ENCODE measurements at places on chromosomes 1 and 21.

DNA sequence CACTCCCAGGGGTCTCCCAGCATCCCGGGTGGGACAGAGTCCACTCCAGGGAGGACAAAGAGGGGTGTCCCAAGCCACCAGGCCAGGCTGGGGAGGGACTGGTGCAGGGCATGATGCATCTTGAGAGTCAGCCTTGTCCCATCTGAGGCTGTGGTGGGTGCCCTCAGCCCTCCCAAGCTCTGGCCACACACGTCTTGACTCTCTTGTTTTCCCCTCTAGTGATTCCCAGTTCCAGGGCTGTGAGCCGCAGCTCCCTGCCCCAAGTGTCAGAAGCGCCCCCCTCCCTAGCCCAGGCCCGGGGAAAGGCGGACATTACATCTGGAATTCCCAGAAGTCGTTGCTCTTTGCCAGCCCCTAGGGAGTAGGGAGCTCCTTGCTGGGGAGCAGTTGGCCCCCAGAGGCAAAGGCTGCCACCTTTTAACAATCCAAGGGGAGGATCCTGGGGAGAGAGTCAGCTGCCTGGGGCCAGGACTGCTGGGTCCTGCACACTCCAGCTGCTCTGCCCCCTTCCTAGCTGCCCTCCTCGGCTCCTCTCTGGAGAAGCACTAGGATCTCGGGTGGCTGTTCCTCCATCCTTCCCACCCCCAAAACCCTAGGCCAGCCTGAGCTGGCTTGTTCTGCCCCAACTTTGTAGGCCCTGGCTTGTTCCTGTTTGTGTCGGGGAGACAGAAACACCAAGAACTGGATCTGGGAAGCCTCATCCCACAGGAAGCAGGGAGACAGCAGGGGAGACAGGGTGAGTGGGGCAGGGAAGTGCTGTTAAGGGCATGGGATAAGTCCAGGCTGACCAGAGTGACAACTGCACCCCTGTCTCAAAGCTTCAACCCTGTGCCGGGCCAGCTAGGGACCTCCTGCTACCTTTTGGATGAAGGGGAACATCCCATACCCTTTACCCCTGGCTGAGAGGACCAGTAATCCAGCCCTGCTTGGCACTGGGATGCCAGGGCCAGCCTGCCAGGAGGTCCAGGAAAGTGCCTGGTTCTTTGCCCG is 3.2 kb upstream of the PTPN7 start:
- DNase-seq: no peak

GRCh38 chr1:3557366-3557765 is 53.9 kb downstream of the MEGF6 start:
- no peak for DNase-seq

DNA sequence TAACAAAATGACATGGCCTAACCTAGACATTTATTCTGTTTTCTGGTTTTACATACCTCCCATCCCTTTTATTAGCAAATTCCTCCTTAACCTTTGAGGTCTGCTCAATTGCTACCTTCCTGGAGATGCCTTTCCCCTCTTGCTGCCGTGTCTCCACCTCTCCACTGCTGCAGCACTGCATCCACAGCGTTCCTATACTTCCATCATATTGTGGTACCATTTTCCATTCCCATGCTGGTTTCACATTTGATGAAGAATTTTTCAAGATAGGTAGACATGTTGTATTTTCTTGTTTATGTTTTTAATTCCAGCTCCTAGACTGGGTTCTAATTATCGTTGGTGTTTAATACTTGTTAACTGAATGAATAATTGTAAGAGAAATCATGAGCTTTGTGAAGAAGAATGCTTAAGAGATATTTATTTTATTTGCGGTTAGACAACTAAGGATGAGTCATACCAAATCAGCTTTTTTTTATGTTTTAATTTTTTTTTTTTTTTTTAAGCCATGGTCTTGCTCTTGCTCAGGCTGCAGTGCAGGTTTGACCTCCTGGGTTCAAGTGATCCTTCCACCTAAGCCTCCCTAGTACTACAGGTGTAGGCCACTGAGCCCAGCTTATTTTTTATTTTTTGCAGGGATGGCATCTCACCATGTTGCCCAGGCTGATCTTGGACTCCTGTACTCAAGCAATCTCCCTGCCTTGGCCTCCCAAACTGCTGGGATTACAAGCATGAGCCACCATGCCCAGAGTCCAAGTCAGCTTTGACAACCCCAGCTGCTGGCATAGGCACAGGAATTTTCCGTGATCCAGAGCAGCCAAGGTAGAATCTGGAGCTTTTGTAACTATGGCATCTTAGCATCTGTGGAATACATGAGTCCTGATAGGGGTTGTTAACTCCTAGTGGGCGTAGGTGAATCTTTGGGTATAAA is 44.0 kb downstream of the ATP6V1G3 start:
- DNase-seq: no peak

GRCh38 chr1:78549891-78550290 is 59.1 kb downstream of the PTGFR start:
- DNase-seq: no peak

GRCh38 chr1:26991310-26992116 is 2.0 kb upstream of the TRNP1 start:
- DNase-seq: peak; percentile 56

DNA sequence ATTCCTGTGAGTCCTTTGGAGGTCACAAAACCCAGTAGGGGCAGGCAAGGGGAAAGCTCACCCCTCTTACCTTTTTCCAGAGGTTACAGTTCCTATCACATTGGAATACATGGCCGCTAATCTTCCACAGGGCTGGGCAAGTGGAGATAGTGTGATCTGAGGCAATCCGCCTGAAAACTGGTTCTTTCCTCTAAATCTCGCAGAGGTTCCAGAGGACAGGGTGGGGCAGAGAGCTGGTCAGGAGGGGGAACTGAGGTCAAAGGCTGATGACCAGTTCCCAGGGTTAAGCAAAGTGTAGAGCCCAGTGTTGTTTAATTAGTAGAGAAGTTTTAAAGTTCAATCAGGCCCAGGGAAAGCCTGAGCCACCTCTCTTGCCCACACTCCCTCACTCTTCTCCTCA is at the start of gene SERPINC1:
Gene SERPINC1, minus strand, starts transcription at position 179 of the 400 bp plus-strand sequence. Its CDS starts 68 bp downstream, at position 111.
- DNase-seq: no peak

- DNase-seq: no peak
Measured at GRCh38 chr1:215539803-215540570, 27.1 kb upstream of the KCTD3 start.

DNA sequence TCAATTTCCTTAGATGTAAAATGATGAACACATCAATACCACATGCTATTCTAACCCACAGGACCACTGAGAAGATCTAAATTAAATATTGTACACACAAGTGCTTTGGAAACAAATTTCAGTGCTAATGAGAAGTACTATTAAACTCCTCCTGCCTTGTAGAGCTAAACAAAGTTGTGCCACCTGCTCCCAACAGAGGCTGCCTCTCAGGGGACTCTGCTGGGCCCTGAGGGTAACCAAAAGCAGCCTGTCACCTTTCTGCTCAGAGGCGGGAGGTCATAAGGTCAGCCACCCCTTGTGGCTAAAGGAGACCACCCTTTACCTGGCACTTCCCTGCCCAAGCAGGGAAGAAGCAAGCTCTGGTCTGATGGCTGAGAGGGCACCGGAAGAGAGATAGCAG is 6.3 kb downstream of the SLC9A1 start:
- DNase-seq: no peak

DNA sequence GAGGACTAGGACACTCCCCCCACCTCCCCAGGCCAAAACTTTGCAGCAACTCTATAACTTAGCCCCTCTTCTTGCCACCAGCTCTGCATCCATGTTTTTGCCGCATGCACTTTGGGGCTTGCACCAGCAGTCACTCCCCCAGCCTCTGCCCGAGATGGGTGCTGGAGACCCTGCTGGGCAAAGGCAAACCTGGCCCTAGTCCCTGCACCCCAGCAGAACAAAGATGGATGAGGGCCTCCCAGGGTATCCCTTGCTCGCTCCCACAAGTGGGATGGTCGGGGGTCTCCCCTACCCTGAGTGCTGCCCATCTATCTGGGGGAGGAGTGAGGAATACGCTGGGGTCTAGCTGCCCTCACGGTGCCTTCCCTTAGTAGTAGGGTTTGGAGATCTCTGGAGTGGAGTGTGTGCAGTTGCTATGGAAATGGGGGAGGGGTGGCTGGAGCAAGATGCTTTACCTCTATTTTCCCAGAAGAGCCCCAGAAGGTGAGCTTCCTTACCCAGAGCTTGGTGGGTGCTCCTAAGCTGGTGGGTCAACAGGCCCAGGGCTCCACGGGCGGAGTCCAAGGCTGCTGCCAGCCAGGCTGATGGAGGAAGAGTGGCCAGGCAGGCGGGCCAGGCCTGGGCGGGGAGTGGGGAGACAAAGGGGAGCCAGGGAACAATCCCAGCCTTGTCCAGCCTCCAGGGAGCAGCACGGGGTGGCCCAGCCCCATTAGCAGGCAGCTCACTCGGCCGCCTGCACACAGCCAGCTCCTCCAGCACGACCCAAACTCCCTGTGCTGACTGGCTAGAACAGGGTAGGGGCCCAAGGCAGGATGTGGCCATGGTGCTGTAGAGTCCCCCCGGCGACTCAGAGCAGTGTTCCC is at the start of gene PAQR6:
Gene PAQR6, minus strand, starts transcription at position 597 of the 863 bp plus-strand sequence. CDS start 1,325 bp downstream, outside the sequence.
- DNase-seq: no peak

DNA sequence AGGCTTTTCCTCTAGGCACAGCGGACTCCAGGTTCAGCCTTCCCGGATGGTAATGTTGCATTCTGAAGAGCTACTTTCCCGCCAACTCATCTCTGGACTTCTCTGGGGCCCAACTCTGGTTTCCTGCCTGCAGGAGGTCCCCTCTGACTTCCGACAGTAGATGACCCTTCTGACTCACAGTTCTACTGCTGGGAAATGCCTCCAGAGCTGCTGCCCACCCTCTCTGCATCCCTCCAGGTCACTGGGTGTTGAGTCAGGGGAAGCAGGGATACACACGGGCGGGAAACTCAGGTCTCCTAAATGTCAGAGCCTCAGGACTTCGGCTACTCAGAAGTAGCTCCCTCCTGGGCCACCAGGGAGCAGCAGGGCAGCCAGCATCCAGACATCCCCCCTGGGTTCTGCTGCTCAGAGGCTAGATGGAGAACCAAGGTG is 2.1 kb upstream of the KIF21B start:
- peak; percentile 47 for DNase-seq

DNA sequence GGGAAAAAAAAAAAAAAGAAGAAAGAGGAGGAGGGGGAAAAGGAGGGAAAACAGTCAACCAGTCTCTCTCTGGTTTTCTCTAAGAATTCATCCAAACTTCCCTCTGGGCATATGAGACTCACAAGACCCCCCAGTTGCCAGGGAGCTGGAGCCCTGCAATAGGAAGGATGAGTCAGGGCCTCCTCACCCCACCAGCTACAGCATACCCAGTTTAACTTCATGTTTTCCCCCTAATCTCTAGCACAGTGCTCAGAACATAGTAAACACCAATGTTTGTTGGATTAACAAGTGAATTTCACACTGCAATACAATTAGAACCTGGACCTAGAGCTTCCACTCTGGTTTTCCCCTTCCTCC is 7.8 kb downstream of the F11R start:
- DNase-seq: no peak

GRCh38 chr1:25531082-25531461 is 12.3 kb upstream of the LDLRAP1 start:
- no peak for DNase-seq

DNA sequence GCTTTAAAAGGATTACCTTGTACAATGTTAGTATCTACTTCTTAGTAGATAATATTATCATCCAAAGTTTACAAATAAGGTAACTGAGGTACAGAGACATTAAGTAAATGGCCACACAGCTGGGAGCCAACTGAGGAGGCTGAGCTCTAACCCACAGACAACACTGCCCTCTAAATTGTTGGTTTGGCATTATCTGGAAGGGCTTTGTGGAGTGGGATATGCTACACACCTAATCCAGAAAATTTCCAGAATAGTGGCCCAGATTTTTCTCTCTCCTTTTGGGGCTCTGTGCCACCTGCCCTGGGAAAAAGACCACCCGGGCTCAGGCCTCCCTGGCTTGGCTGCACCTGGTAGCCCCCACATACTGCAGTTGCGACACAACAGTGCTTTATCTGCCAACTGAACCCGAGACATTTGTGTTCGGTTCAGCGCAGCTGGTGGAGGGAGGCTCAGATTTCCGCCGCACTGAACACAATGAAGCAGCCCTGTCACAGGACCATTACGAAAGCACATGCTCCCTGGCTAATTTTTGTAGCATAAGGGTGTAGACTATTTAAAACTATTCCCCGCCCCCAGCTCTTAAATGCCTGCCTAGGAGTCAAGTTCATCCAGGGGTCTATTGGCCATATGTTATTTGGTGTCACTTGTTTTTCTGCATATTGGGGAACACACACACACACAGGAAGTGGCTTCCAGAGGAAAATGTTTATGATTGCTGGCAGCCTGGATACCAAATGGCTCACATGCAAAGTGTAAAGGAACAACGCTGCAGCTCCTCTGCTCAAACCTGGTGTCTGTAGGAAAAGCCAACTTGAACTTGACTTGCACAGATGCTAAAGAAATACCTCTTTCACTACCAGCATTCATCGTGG is 92.3 kb upstream of the ESRRG start:
- no peak for DNase-seq
